ENCODE measurements at places on chromosomes 3 and 15. TPM values are rescaled to one million over a fixed set of nuclear protein-coding genes. Genes with fewer than 3 reads are reported as not detected.

The MUC4 gene
- 0.52 TPM for total RNA-seq

The ITGA11 gene
- 5.7 TPM for total RNA-seq

The PRTG gene
- 4.7 TPM for total RNA-seq

The GOLGA6B gene
- total RNA-seq = not detected

The COL8A1 gene
- total RNA-seq = 1.6 TPM

Measured in skeletal muscle tissue (tissue), 5 donors.